Fibroblast of skin of back (primary cell): ENCODE measurements at places on chromosomes 6 and 20.

DNA sequence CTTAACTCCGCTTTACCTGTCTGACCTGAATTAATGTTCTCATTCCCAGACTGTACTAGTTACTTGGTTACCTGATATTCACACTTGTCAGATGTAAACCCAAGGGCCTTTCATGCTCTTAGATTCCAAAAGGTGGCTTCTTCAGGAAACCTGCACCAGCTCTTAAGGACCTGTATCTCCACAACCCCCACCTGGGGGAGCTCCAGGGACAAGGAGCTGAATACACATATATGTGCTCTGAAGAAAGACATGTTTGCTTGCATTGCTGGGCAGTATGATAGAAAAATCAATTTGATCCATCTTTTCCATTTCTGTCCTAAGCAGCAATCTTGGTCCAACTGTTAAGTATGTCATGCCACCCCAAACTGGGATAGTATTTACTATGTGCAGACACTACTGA lies 64.8 kb upstream of the POU3F2 start:
- DNase-seq = peak; percentile 4

GRCh38 chr6:170080828-170081371 lies 210.0 kb downstream of the DLL1 start:
- DNase-seq = no peak

- no peak for DNase-seq
Observed at GRCh38 chr20:4548552-4548951, 173.2 kb upstream of the PRND start.

GRCh38 chr20:63747622-63748069 lies 8.1 kb downstream of the SLC2A4RG start:
- no peak for DNase-seq

DNA sequence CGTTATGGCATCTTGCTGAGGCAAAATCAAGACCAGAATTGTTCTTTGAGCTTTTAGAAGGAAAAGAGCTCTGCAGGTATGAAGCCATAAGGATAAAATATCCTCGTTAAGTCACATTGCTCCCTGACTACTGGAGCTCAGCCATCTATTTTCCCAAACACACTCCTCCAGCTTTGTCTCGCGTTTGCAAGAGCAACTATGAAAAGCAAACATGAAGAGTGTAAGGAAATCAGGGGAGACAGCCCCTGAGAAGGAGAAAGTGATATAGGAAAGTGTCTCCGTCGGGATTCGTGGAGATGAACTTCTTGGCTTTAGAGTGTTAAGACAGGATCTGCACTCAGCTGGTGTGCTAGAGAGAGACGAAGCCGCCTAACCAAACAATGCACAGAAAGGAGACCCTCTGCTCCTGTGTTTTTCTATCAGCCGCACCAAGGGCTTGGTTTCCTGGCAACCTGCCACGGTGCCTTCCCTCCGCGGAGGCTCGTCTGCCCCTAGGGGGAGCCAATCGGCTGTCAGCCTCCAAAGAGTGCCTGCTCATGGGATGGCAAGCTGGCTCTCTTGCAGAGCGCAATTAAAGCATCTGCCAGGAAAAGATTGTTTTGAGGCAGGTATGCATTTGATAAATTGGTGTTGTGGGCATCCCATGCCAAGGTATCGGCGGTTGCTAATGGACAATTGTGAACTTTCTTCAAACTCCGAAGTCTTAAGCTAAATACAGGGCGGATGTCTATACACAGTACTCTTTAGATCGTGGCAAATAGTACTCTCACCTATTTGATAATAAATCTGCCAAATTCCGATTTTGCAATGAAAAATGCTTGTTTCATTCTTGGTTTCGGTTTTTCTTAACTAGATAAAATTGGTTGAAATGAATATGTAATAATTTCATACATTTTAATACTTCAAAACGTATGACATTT lies 603.2 kb downstream of the RNF144B start:
- peak; percentile 59 for DNase-seq

DNA sequence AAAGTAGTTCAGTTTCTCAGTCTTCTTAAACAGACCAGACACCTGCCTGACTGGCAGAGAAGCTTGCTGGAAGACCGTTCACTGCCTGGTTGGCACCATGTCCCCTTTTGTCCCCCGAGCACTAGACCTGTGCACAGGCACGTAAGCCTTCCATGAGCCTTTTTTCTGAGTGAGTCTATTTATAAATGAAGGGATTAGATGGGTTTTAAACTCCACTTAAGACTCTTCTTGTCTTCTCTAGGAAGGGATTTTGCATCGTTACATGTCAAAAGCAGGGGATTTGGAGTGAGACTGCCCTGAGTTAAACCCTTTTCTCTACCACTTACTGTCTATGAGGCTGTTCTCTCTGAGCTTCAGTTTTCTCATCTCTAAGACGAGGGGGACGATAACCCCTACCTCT lies 37.6 kb downstream of the STK35 start:
- no peak for DNase-seq

DNA sequence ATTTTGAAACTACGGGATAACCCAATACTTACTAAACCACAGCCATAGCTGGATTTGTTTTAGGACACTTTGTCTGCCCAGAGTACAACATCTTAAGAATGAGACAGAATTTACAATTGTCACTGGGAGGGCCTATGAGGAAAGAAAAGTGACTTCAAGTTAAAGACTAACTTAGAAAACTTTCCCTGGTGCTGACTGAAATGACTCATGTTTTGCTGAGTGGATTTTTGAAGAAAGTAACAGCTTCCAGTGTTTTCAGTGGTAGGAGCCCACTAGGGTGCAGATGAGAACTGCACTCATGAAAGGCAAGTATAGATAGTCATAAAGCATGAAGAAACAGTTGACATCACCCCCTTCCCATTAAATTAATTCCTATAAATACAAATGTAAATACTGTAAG lies 988.2 kb upstream of the MAP3K7 start:
- no peak for DNase-seq

GRCh38 chr20:61299104-61299503 lies 47.0 kb downstream of the CDH4 start:
- DNase-seq = no peak

DNA sequence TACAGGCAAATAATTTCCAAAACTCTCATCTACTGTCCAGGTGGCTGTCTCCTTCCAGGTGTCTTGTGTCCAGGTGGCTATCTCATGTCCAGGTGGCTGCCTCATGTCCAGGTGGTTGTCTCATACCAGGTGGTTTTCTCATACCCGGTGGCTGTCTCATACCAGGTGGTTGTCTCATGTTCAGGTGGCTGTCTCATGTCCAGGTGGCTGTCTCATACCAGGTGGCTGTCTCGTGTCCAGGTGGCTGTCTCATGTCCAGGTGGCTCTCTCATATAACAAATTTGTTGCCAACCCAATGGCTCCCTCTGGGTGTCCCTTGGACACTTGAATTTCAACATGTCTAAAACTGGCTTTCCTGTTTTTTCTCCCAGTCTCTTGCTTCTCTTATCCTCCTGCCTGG lies 14.3 kb upstream of the SLC22A3 start:
- DNase-seq = no peak

DNA sequence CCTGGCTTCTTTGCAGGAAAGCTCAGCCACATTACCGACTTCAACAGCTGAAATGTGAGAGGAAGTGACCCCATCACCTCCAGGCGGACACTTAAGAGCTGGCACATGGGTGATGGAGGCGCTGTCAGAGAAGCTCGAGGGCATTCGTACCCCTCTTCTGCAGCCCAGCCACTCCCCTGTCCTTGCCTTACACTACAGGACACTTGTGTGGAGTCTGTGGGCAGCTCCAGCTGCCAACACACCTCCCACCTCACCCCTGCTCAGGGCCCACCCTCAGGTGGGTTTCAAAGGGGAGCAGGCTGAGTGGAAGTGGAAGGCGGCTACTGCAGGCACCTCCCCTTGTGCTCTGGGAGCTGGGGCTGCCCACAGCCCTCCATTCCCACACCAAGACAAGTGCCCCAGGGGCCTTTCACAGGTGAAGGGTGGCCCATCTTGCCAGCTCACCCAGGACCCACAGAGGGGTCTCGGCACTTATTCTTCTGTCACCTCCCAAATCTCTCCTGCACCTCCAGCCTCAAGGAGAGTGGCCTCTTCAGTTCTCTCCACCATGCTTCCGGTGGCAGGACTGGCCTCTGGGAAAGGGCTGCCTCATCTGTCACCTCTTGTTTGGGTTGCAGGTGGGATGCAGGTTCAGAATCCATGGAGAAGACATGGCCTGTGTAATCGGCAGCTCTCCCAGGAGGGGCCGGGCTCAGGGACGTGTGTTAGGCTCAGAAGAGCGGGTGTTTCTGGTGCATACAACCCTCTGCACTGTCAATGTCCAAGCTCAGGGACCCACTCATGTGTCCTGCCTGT lies 49.8 kb downstream of the IRF4 start:
- DNase-seq = no peak

- peak; percentile 55 for DNase-seq
Observed at GRCh38 chr20:26216025-26216424, 519.4 kb upstream of the ZNF337 start.

GRCh38 chr6:33696548-33697518 lies 14.7 kb downstream of the UQCC2 start:
- peak; percentile 38 for DNase-seq

DNA sequence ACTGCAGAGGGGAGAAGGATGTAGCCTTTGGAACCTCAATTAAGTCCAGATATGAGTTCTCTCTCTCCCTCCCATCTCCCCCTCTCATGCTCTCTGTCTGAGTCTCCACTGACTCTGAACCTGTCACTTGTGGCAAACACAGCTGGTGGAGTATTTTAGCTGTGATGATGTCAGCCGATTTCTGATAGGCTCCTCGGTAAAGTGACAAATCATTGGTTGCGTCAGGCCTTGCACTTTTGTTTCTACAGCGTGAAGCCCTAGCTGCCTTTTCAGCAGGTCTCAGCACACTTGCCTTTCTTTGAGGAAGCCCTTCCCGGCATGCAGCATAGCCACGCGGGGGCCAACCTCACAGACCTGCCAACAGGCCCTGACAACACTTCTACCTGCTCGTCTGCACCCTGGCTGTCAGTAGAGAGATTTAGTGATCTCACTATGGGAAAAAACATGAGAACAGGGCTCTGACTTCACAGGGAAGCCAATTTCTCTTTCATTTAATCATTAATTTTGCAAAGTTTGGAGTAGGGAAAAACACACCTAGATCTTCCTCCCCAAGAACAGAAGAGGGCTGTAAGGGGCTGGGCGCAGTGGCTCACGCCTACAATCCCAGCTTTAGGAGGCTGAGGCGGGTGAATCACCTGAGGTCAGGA lies 84.4 kb downstream of the GMPR start:
- DNase-seq = peak; percentile 87

- DNase-seq = peak; percentile 96
Observed at GRCh38 chr6:3808759-3809514, 40.2 kb upstream of the FAM50B start.

DNA sequence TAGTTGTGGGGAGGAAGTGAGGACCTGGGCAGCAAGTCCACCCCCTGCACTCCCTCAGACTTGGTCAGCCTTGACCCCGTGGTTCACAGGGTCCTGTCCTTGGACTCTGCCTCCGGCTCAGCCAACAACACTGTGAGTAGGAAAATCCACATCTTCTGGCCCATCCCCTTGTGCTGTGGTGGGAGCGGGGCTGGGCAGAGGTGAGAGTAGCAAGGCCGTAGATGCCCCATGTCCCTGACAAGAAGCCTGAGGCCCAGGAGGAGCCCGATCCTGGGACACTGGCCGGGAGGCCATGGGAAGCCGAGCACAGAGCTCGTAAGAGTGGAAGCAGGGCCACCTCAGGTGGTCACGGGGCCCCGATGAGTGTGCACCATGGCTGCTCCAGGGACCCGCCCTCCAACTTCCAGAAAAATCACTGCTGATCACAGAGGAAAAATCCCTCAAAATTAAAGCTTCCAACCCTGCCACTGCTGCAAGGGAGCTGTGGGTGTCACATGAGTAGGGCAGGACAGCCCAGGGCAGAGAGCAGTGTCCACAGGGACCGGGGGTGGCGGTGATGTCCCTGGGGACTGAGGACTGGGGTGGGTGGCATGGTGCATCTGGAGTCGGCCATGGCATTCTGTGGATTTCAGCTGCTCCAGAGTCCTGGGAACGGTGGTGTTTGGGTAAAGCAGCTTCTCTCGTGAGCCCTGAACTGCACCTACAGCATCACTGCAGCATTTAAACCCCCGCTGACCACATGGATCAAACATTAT lies 189.4 kb downstream of the DLL1 start:
- no peak for DNase-seq

- DNase-seq = peak; percentile 91
Observed at GRCh38 chr6:52503851-52504781, 72.7 kb downstream of the TRAM2 start.

DNA sequence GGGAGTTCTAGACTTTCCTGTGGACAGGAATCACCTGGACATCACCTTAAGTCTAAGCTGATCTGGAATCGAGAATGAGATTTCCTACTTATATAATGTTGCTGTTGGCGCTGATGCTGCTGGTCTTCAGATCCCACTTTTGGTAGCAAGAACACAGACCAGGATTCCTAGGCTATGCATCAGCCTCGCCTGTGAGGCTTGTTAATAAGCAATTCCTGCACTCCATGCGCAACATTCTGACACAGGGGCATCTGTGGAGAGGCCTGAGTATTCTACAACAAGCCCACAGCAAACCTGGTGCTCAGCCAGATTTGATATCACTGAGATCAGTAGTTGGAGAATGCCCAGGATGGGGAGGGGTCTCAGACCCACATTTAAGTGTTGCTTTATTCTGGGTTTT lies 52.0 kb upstream of the TRIM26 start:
- peak; percentile 43 for DNase-seq

- no peak for DNase-seq
Observed at GRCh38 chr6:166916824-166917223, 39.5 kb downstream of the RNASET2 start.

GRCh38 chr6:27145731-27146455 lies 101.6 kb upstream of the PRSS16 start:
- DNase-seq = peak; percentile 93

- peak; percentile 12 for DNase-seq
Observed at GRCh38 chr6:149508485-149508884, 23.7 kb upstream of the ZC3H12D start.

DNA sequence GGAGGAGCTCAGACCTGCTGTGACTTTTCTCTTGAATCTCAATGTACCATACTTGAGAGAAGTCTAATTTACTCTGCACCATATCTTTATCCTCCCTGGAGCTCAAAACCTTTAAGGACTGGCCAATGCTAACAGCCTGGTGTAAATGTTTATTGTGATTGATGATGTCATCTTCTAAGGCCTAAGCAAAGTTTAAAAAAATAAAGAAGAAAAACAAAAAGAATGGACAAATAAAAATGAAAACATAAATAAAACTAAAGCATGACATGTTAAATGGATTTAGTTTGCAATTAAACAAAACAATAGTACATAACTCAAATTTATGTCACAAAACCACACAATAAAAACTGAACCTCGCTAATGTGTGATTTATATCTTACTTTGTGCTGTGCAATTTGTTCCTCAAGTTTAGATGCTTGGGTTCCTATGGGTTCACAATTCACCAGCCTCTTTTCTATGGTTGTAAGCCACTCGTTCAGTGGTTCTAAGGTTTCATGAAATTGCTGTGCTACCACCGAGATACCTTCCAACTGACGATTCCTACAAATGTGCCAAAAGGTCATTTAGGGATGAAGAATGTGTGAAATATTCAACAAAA lies 113.0 kb downstream of the DST start:
- DNase-seq = peak; percentile 49

DNA sequence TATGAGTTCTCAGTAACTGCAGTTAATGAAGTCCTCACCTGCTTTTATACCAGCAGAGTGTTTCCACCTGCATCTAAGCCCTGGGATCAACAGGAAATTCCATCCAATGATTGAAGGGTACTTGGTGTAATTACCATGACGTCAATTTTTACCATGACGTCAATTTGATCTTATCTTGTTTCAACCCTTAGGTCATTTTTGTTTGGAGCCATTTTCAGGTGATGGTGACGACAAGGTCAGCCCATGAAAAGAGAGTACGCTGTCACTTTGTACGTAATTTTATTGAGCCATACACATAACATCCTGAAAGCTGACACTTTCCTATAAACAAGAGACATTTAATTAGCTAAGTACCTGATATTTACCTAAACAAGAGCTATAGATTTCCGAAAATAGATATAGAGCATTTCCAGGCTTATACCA lies at the start of gene CGA:
Gene CGA (minus strand): TSS at position 20 of the 423 bp plus-strand sequence. CDS start 6,906 bp downstream, outside the sequence.
- no peak for DNase-seq
